ENCODE measurements at places on chromosomes 12 and 14. TPM values are rescaled to one million over a fixed set of nuclear protein-coding genes. Genes with fewer than 3 reads are reported as not detected.

The GNPTAB gene
- 31.0 TPM for total RNA-seq

The SLC25A47 gene
- not detected for total RNA-seq

The FGF6 gene
- not detected for total RNA-seq

The P2RX2 gene
- total RNA-seq: not detected

The CACNA1C gene
- 3.1 TPM for total RNA-seq
